ENCODE measurements at places on chromosomes 13 and 19. TPM values are rescaled to one million over a fixed set of nuclear protein-coding genes. Genes with fewer than 3 reads are reported as not detected.

GRCh38 chr19:16895467-16896145, 6.8 kb downstream of the F2RL3 start:
- DNase-seq: no peak

GRCh38 chr13:76965759-76966421, 17.6 kb downstream of the ACOD1 start:
- DNase-seq: no peak

DNA sequence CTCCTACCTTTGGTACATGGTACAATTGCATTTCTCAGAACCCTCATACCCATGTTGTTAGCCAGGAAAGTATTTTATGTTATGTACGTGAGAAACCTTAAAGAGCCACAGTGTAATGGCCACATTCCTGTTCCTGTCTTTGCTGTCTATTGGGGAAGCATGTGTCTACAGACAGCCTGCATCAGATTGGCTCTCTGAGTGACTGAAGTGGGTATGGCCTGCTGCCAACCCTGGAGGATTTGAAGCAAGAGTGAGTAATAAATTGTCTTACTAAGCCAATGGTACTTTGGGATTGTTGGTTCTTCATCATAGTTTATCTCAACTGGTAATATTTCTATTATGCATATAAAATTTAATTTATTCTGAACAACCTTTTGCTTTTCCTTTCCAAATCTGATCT, 574.1 kb downstream of the LMO7 start:
- DNase-seq: no peak

- DNase-seq: no peak
Observed at GRCh38 chr19:13128583-13128982, 10.5 kb downstream of the NACC1 start.

- no peak for DNase-seq
Observed at GRCh38 chr19:10421240-10422045, 1.1 kb downstream of the PDE4A start.

- DNase-seq: no peak
Observed at GRCh38 chr13:26280295-26280694, 26.4 kb downstream of the CDK8 start.

GRCh38 chr13:75764926-75765310, 128.8 kb downstream of the LMO7 start:
- no peak for DNase-seq

DNA sequence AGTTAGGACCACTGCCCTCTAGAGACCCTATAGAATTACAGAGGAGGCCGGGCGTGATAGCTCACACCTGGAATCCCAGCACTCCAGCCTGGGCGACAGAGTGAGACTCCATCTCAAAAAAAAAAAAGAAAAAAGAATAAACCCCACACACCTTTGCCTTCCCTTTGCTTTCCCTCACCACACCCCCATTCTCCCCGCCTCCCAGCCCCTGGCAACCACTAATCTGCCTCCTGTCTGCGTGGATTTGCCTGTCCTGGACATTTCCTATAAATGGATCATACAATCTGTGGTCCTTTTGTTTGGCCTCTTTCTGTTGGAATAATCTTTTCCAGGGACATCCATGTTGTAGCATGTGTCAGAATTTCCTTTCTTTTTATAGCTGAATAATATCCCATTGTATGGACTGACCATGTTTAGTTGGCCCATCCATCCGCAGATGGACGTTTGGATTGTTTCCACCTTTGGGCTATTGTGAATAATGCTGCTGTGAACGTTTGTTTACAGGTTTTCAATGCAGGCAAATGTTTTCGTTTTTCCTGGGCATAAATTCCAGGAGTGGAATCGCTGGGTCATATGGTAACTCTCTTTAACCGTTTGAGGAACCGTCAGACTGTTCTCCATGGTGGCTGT, 15.3 kb downstream of the NACC1 start:
- no peak for DNase-seq

DNA sequence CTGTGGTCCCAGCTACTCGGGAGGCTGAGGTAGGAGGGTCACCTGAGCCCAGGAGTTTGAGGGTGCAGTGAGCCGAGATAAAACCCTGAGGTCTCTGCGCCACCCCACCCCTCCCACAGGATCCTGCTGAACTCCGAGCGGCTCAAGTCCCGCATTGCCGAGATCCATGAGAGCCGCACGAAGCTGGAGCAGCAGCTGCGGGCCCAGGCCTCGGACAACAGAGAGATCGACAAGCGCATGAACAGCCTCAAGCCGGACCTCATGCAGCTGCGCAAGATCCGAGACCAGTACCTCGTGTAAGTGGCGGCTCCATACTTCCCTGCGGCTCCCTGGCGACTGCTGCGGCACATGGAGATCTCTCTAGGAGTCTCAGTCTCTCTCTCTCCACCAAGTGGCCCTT, 6.6 kb upstream of the IFI30 start:
- no peak for DNase-seq

GRCh38 chr19:3295581-3295980, 70.8 kb upstream of the NFIC start:
- DNase-seq: no peak

DNA sequence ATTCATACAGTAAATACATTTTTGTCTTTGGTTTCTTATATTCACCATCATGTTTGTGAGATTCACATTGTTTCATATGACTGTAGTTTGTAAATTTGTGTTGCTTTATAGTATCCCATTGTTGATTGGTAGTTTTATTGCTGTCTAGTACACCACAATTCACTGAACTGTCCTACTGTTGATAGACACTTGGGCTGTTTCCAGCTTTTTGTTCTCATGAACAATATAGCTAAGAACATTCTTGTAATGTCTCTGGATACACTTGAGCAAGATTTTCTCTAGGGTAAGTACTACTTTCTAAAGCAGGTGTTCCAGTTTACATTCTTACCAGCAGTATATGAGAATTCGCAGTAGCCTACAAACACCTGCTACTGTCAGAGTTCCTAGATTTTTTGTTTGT, 37.8 kb downstream of the SKA3 start:
- no peak for DNase-seq

Gene ZNF728
- total RNA-seq: not detected
